ENCODE measurements at places on chromosomes 1 and 21. TPM values are rescaled to one million over a fixed set of nuclear protein-coding genes. Genes with fewer than 3 reads are reported as not detected.

The GABPB2 gene
- 25.5 TPM for total RNA-seq

DNA sequence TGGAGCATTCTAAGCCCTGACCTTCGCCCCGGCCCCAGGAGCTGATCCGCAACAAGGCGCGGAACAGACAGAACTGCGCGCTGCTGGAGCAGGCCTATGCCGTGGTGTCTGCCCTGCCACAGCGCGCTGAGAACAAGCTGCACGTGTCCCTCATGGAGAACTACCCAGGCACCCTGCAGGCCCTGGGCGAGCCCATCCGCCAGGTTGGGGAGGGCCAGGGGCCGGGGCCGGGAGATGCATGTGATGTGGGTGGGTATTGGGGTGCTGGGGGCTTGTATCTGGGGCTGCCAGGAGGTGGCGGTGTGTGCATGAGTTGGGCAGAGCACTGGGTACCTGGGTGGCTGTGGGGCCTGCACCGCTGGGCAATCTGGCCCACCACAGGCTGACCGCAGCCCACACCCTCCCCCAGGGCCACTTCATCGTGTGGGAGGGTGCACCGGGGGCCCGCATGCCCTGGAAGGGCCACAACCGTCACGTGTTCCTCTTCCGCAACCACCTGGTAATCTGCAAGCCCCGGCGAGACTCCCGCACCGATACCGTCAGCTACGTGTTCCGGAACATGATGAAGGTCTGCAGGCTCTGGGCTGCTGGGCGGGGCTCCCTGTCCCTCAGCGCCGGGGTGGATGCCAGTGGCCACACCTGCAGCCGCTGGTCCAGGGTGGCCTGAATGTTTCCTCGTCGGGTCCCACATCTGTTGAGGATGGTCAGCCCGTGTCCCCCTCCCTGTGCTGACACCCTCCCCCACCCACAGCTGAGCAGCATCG, 65.8 kb downstream of the TRIM11 start:
- no peak overlapping the region for H3K27ac ChIP-seq
- no peaks in the 10 kb centered on the region for H3K4me1 ChIP-seq
- no peak overlapping the region for H3K4me3 ChIP-seq
- H3K36me3 ChIP-seq, result peaks cover 6% of the 10 kb centered on the region
- no peaks in the 10 kb centered on the region for H3K27me3 ChIP-seq
- DNase-seq, result no peak

GRCh38 chr1:227898502-227899140, 49.1 kb downstream of the WNT9A start:
- no peak overlapping the region for H3K27ac ChIP-seq
- no peaks in the 10 kb centered on the region for H3K27me3 ChIP-seq
- H3K4me1 ChIP-seq, result peaks cover 8% of the 10 kb centered on the region
- no peak for DNase-seq

The SAMD13 gene
- not detected for total RNA-seq

DNA sequence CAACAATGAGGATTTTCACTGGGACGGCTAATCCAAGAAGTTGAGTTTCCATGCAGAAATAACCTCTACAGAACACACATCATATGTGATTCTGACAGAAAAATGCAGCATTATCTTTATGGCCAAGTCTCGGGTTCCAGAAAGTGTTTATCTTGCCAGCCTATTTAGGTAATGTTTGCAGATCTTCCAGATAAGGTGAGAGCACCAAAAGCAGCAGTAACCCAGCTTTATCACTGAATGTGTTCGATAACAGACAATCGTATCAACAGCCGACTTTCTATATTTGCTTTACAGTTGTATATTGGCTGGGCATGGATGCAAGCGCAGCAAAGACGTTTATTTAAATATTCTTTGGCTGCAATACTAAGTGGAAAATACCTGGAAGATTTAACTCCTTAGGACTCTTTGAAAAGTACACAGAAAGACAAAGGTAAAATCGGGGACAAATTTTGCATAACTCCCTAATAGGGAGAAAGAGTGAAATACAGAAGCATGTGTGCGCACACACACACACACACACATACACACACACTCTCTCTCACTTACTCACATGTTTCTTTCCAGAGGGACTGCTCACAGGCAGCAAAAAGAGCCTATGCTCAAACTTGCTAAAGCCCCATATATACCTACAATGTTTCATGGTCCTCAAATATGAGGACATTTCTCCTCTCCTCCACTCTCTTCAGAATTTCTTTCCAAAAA, 3.0 kb upstream of the CTSK start:
- no peak for DNase-seq
- H3K36me3 ChIP-seq, result peaks cover 46% of the 10 kb centered on the region
- H3K4me3 ChIP-seq, result no peak overlapping the region
- H3K27me3 ChIP-seq, result no peaks in the 10 kb centered on the region
- no peak overlapping the region for H3K27ac ChIP-seq
- H3K4me1 ChIP-seq, result peaks cover 6% of the 10 kb centered on the region

- H3K4me3 ChIP-seq, result no peak overlapping the region
- H3K27me3 ChIP-seq, result no peaks in the 10 kb centered on the region
- H3K36me3 ChIP-seq, result no peaks in the 10 kb centered on the region
- no peak for DNase-seq
Measured at GRCh38 chr1:111602302-111602701, 17.3 kb upstream of the RAP1A start.

The RGS13 gene
- 0.17 TPM for total RNA-seq

GRCh38 chr1:67217417-67217816, 51.2 kb downstream of the IL23R start:
- H3K27me3 ChIP-seq, result no peaks in the 10 kb centered on the region
- H3K4me3 ChIP-seq, result no peak overlapping the region
- no peak for DNase-seq
- no peak overlapping the region for H3K27ac ChIP-seq
- peaks cover 3% of the 10 kb centered on the region for H3K4me1 ChIP-seq
- H3K36me3 ChIP-seq, result no peaks in the 10 kb centered on the region

- H3K36me3 ChIP-seq, result no peaks in the 10 kb centered on the region
- no peak for DNase-seq
- H3K4me1 ChIP-seq, result no peaks in the 10 kb centered on the region
- H3K27me3 ChIP-seq, result no peaks in the 10 kb centered on the region
- H3K27ac ChIP-seq, result no peak overlapping the region
Measured at GRCh38 chr1:106753066-106753465, 303.4 kb upstream of the PRMT6 start.

The CFHR3 gene
- not detected for total RNA-seq

GRCh38 chr21:14116080-14116481, 94.7 kb downstream of the LIPI start:
- H3K27me3 ChIP-seq, result no peaks in the 10 kb centered on the region
- no peak overlapping the region for H3K4me3 ChIP-seq
- H3K36me3 ChIP-seq, result no peaks in the 10 kb centered on the region
- no peak overlapping the region for H3K27ac ChIP-seq
- peaks cover 4% of the 10 kb centered on the region for H3K4me1 ChIP-seq
- DNase-seq, result no peak

- no peaks in the 10 kb centered on the region for H3K36me3 ChIP-seq
- no peak overlapping the region for H3K4me3 ChIP-seq
- H3K27ac ChIP-seq, result no peak overlapping the region
- no peaks in the 10 kb centered on the region for H3K27me3 ChIP-seq
Measured at GRCh38 chr1:186139701-186140100, 235.4 kb downstream of the TPR start.

The PRAMEF8 gene
- total RNA-seq, result not detected

DNA sequence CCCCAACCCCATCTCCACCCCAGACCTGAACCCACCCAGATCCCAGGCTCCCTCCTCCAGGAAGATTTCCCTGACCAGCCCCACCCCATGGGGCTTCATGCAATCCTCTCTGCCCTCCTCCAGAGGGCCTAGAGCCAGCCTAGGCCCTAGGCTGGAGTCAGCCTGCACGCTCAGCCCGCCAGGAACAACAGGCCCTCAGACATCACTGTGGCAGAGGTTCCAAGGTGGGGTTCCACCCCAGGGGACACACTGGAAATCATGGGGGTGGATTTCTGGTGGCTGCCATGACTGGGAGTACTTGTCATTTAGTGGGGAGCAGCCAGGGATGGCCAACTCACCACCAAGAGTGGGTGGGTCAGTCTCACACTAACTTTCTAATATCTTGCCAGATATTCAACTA, 122.0 kb downstream of the GLIS1 start:
- DNase-seq, result no peak
- no peaks in the 10 kb centered on the region for H3K4me1 ChIP-seq
- no peak overlapping the region for H3K27ac ChIP-seq
- H3K36me3 ChIP-seq, result no peaks in the 10 kb centered on the region
- H3K4me3 ChIP-seq, result no peak overlapping the region
- no peaks in the 10 kb centered on the region for H3K27me3 ChIP-seq

DNA sequence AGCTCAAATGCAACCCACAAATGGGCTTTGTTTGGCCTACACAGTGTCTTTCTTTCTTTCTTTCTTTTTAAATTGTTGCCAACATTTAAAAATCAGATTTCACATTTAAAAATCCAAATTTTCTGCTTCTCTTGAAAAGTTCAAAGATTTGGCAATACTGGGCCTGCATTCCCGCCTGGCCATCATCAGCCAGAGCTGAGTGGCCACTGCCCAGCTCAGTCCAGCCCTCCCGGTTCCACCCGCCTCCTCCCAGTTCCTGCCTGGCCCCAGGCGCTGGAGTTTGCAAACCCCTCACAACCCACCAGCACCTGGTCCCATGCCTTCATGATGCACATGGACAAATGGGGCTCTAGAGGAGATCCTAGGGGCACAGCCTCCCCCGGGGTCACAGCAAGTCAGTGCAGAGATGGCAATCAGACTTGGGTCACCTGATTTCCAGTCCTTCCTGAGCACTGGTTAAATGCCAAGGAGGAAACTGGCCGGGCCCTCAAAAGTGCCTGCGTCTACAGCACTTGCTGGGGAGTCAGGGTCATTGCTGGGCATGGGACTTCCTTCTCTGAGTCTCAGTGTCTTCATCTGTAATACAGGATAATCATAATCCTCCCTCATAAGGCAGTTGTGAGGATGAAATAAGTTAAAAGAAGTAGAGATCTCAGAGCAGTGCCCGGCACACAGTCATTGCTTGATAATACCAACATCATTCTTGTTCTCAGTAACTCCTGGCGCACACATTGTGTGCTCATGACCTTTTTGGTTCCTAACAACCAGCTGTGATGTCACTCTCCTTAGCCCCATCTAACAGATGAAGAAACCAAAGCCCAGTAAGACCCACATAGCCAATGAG, 41.0 kb upstream of the LAPTM5 start:
- DNase-seq, result no peak
- peaks cover 6% of the 10 kb centered on the region for H3K4me1 ChIP-seq
- H3K27ac ChIP-seq, result no peak overlapping the region
- H3K36me3 ChIP-seq, result no peaks in the 10 kb centered on the region
- no peaks in the 10 kb centered on the region for H3K27me3 ChIP-seq
- H3K4me3 ChIP-seq, result no peak overlapping the region

GRCh38 chr21:36735201-36735515, 36.2 kb downstream of the SIM2 start:
- H3K27me3 ChIP-seq, result no peaks in the 10 kb centered on the region
- no peak overlapping the region for H3K4me3 ChIP-seq
- no peak overlapping the region for H3K27ac ChIP-seq
- no peaks in the 10 kb centered on the region for H3K4me1 ChIP-seq
- no peak for DNase-seq
- H3K36me3 ChIP-seq, result no peaks in the 10 kb centered on the region

DNA sequence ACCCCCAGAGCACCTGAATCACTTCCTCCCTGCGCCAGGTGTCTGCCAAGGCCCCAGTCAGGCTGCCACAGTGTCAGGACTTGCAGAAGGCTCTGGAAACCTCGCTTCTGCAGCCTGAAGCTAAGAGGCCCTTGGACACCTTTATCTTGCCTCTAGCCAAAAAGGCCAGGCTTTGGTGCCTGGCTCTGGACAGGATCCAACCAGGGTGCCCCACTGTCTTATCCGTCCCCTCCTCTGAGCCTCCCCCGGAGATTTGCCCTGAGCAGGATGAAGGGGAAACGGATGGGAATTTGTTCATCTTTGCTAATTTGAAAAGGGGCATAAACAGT, 12.8 kb upstream of the CLSTN1 start:
- H3K36me3 ChIP-seq, result no peaks in the 10 kb centered on the region
- no peak overlapping the region for H3K27ac ChIP-seq
- no peaks in the 10 kb centered on the region for H3K27me3 ChIP-seq
- H3K4me3 ChIP-seq, result no peak overlapping the region
- DNase-seq, result no peak

DNA sequence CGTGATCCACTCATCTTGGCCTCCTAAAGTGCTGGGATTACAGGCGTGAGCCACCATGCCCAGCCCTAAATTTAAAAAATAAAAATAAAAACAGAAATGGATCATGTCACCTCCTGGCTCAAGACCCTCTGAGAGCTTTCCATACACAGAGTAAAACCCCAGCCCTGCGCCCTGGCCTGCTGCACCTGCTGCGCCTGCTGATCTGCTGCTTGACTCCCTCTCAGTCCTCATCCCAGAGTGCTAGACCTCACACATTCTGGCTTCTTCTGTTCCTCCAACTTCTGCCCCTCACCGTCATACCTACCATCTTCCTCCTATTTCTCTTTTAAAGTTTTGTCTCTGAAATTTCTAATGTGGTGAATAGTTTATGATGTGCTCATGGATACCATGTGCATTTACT, 42.7 kb upstream of the DIPK1A start:
- no peaks in the 10 kb centered on the region for H3K36me3 ChIP-seq
- no peak for DNase-seq
- H3K4me1 ChIP-seq, result no peaks in the 10 kb centered on the region
- no peaks in the 10 kb centered on the region for H3K27me3 ChIP-seq
- no peak overlapping the region for H3K4me3 ChIP-seq

- no peaks in the 10 kb centered on the region for H3K4me1 ChIP-seq
- no peaks in the 10 kb centered on the region for H3K36me3 ChIP-seq
- H3K27me3 ChIP-seq, result no peaks in the 10 kb centered on the region
- no peak for DNase-seq
- no peak overlapping the region for H3K4me3 ChIP-seq
Measured at GRCh38 chr1:59262631-59263030, 34.3 kb upstream of the FGGY start.

Measured in CD4-positive, alpha-beta T cell (primary cell).